AG04450 (cell line): ENCODE measurements at places on chromosomes 6 and 20.

DNA sequence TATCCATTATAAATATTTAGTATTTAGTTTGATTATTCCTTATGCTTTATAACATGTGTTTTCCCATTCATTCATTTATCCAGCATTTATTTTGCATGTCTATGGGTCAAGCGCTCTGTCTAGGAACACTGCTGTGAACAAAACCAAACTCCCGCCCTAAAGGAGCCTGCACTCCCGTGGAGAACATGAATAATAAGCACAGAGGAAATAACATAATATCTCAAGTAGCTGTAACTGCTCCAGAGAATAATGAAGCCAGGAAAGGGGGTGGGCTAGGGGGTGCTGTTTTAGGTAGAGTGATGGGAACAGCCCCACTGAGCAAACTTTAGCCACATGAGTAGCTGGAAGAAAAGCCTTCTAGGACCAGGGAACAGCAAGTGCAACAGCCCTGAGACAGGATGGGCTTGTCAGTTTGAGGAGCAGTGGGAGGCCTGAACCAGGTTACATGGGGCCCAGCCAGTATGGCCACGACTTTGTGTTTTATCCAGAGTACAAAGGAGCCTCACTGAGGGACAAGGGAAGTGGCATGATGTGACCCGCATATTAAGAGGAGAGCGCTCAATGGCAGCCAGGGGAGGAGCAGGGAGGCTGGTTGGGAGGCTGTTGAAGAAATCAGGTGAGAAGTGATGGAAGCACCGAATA lies 24.4 kb upstream of the PRND start:
- no peak for DNase-seq

- no peak for DNase-seq
Measured at GRCh38 chr6:18753076-18753475, 365.9 kb downstream of the RNF144B start.

GRCh38 chr6:99905209-99906106 lies 88.6 kb downstream of the MCHR2 start:
- no peak for DNase-seq

GRCh38 chr6:70073637-70074036 lies 207.3 kb downstream of the COL19A1 start:
- no peak for DNase-seq

- DNase-seq, result no peak
Measured at GRCh38 chr6:2522521-2522920, 228.2 kb downstream of the MYLK4 start.
